ENCODE measurements at places on chromosomes 12 and 14.

- DNase-seq, result no peak
Observed at GRCh38 chr12:127381681-127382080, 885.3 kb upstream of the TMEM132C start.

- no peak for DNase-seq
Observed at GRCh38 chr14:37047996-37048395, 124.4 kb downstream of the SLC25A21 start.

GRCh38 chr14:31854508-31855075 is 222.5 kb upstream of the ARHGAP5 start:
- no peak for DNase-seq

DNA sequence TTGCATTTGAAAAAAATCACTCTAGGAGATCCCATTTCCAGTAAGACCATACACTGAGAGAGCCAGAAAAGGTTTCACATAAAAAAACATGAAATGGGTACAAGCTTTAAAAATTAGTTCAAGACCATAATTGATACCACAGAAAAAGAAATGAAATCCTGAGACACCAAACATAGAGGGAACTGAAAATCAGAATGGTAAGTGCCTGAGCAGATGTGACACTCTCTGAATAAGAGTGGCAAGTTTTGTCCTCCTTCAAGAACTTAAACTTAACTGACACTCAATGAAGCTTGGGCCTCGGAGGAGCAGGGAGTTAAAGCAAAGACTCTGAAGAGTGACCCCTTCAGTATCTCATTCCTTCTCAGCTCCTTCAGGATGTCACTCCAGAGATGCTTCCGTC is 23.2 kb upstream of the PTGDR start:
- no peak for DNase-seq

DNA sequence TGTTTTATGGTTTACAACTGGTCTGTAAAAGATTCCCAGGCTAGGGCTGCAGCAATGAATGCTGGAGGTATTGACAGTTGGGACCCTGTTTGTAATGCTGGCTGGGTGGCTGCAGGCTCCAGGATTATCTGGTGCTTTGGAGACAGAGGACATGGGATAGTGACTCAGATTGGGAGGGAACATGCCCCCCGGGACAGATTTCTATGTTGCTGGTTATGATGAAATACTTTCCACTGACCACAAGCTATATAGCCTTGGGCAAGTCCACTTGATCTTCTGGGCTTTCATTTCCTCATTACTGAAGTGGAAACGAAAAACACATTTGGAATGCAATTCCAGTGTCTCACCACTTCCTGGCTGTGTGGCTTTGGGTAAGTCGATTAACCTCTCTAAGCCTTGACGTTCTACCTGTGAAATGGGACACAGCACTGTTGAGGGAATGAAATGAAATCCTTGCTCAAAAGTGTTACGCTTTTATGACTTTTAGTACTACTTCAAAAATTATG is 6.3 kb upstream of the TPCN1 start:
- DNase-seq, result no peak

- DNase-seq, result no peak
Observed at GRCh38 chr12:66808606-66809005, 129.7 kb upstream of the GRIP1 start.

GRCh38 chr14:73612339-73613045 is at the start of gene ACOT6:
Gene ACOT6, plus strand, starts transcription at chr14:73612517. Its CDS starts 55 bp downstream, at chr14:73612572.
- peak; percentile 49 for DNase-seq

- no peak for DNase-seq
Observed at GRCh38 chr12:5442251-5443006, 10.5 kb downstream of the NTF3 start.

- DNase-seq, result no peak
Observed at GRCh38 chr12:23758608-23759007, 190.9 kb downstream of the SOX5 start.

- DNase-seq, result no peak
Observed at GRCh38 chr12:13849456-13849855, 131.9 kb downstream of the GRIN2B start.

DNA sequence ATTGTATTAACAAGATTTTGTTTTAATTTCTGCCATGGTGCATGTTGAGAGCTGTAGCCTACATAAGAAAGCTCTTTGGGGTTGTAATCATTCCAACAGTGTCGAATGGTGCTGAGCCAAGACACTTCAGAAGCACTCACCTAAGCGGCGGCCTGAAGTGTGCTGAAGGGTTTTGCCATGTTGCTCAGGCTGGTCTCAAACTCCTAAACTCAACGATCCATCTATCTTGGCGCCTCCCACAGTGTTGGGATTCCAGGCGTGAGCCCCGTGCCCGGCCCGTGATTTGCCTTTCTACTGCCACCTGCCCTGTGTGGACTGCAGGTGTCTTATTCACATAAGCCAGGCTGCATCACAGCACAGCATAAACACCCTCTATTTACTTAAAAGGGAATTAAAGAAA is 48.9 kb downstream of the AMN start:
- no peak for DNase-seq

GRCh38 chr12:113903381-113903863 is 62.7 kb downstream of the RBM19 start:
- no peak for DNase-seq

- DNase-seq, result no peak
Observed at GRCh38 chr14:64968651-64969050, 3.5 kb downstream of the RAB15 start.

- DNase-seq, result no peak
Observed at GRCh38 chr12:132292328-132293319, 36.8 kb downstream of the GALNT9 start.

DNA sequence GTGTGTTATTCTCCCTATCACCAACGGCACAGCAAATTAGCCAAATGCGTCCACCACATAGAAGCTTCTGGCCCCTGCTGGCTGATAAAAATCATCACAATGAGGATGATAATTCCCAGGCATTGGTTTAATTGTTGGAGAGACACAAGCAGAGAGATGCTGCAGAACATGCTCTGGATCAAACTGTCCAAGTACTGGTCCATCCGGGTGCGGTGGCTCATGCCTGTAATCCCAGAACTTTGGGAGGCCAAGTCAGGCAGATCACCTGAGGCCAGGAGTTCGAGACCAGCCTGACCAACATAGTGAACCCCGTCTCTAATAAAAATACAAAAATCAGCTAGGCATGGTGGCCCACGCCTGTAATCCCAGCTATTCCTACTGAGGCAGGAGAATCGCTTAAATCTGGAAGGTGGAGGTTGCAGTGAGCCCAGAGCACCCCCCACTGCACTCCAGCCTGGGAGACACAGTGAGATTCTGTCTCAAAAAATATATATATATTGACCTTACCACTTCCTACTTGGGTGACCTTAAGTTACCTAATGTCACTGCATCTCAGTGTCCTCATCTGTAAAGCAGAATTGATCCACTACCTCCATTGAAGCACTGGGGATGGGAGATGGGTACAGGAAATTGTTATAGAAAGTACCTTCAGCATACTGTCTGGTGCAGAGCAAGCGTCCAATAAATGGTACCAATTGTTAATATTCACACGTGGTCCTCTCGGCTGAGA is 83.7 kb upstream of the EGLN3 start:
- DNase-seq, result no peak

GRCh38 chr12:18171571-18171970 is 81.6 kb upstream of the RERGL start:
- no peak for DNase-seq

DNA sequence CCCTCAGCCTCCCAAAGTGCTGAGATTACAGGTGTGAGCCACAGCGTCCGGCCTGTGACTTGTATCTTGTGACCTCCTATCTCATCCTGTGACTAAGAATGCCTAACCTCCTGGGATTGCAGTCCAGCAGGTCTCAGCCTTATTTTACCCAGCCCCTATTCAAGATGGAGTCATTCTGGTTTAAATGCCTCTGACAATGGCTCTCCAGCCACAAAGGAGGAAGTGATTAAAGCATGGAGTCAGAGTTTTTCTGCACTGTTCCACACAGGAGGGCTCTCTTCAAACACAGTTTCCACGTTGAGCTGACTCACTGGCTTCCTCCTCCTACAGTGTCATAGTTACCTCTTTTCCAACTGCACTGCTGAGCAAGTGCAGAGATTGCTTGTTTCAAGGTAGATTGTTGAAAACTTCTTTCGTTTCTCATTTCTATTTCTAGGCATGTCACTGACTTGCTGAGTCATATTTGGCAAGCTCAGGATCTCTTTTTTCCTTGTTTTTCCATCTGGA is 383.8 kb downstream of the PCNX1 start:
- DNase-seq, result no peak

DNA sequence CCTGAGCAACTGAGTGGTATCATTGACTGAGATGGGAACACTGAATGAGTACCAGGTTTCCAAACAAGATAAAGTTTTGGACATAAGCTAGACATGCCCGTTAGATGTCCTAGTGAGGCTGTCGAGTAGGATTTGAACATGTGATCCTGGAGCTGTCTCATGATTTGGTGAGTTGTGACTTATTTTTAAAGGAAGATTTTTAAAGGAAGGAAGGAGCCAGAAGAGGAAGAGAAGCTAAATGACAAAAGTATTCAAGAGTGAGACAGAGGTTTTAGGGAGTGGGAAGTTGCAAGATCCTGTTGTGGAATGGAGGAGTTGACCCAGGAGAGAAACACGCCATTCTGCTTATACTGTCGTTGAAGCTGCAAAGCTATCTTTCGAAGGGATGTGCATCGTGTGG is 82.1 kb downstream of the SAMD4A start:
- no peak for DNase-seq

DNA sequence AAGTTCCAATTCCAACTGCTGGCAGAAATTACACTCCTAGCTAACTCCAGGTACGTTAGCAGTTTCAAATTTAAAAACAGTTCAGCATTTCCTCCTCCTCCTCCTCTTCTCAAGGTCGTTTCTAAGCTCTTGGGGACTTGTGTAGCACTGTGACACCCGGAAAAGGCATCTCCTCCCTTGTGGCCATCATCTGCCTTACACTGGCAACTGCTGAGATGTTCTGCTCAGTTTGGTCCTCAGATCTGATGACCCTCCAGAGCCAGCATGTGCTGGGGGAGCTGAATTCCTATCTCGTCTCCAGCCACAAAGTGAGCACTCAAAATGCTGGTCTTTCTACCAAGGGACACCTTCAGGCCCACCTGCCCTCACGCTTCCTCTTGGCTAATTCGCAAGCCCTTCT is 43.5 kb upstream of the CDKN3 start:
- no peak for DNase-seq

DNA sequence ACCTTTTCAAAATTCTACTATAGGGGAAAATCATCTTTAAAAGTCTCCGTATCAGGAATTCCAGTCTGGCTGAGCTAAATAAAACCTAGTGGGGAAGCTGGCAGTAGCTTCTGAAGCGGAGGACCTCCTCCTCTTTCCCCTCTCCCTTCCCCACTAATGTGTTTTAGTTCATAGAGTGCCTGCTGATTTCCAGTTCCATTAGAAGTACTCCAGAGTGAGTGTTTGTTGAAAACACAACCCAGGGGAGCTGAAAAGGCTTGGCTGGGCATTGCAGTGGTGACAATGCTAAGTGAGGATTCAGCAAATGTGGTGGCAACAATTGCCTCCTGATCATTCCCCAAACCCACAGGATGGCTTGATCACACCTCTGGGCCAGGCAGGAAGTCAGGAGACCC is 144.2 kb upstream of the FRMD6 start:
- DNase-seq, result no peak

DNA sequence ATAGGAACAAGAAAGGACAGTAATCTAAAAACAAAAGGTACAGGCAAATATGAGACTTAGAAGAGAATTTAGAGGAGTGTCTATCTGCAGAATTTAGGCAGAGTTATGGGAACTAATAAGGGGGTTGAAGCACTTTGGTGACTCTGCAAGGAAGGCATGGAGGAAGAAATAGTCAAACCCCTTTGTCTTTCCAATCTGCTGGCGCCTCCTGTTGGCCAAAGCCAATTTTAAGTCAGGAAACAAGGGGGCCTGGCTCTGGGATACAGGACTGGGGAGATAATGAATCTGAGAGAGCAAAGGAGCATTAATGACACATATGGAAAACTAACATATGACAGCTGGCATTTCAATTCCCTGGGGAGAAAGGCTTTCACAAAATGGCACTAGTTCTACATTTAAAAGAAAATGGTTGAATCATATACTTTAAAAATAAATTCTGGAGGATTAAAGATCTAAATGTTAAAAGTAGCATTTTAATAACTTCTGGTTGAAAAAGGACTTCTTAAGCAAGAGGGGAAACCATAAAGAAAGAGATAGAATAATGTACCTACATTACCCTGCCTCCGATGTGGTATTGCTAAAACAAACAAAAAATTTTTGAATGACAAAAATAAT is 48.5 kb upstream of the CSRP2 start:
- no peak for DNase-seq

DNA sequence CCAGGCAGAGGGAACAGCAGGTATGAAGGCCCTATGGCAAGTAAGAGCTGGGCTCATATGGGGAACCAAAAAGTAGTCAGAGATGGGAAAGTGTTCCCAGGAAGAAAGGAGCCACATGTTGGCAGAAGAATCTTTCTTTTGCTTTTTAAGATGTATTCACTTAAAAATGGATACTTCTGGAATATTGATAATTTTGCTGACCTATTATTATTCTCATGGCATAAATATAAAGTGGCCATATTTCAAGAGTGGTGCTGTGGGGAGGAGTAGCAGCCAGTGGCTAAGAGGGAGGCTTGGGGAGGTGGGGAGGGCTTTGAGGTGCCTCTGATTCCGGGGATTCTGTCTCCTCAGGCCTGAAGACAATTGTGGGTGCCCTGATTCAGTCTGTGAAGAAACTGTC is 108.2 kb downstream of the SCN8A start:
- DNase-seq, result no peak

DNA sequence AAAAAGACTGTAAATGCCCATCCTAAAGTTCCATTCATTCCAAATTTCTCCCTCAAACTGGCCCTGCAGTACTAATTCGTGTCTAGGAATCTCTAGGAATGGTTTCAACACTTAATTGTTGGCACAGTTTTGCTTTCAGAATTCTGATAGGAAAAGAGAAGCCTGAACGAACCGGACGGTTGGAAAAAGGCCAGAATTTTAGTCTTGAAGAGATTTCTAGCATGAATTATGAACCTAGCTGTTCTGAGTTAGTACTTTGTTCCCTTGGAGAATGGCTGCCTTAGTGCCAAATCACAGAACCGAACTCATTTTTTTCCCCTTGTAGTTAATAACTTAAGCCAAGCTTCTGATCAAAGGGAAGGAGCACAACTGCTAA is 262.6 kb downstream of the ADAMTS20 start:
- no peak for DNase-seq

- no peak for DNase-seq
Observed at GRCh38 chr12:7984900-7985299, 47.6 kb upstream of the FOXJ2 start.

GRCh38 chr12:48084841-48085460 is 20.9 kb downstream of the SENP1 start:
- DNase-seq, result no peak

DNA sequence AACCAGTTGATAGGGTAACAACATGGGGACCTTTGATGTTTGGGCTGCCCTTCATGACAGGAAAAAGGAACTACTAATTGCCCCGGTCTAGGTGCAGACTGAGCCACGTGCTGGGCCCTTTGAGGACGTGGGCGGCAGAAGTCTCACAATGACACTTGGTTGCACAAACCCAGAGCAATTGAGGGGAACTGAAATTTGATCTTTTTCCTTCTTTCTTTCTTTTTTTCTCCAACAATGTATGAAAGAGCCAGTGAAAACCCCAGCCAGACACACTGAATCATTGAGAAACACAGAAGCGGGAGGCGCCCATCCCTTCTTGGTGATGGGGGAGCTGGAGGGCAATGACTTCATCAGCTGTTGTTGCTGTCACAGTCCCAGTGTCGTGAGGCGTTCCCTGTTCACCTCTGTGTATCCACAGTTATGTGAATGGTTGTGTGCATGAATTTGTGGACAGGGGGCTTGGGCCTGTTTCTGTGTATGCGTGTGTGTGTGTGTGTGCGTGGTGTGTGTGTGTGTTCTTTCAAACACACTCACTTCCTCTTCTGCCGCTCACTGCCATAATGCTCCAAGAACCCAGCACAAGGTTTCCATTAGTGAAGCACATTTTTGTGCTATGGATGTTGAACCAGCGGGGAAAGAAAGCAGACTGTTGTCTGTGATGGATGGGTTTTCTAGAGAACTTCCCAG is 137.5 kb upstream of the CCND2 start:
- DNase-seq, result peak; percentile 42
